ENCODE measurements at places on chromosomes 12 and 14.
A peak's percentile ranks its signal among the peaks of the same experiment; 100 is the strongest.

GRCh38 chr12:49811961-49812401 is 16.2 kb downstream of the NCKAP5L start:
- DNase-seq, result no peak

DNA sequence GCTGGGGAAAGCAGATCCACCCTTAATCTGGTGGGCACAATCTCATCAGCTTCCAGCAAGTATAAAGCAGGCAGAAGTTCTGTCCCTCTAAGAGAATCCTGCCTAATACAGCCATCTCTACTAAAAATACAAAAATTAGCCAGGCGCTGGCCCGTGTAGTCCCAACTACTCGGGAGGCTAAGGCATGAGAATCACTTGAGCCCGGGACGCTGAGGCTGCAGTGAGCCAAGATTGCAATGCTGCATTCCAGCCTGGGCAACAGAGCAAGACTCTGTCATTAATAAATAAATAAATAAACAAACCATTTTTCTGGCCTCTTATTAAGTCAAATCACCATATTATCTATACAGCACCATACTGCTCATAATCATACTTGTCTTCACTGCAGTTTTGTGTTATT is 111.2 kb downstream of the MED13L start:
- DNase-seq, result no peak

DNA sequence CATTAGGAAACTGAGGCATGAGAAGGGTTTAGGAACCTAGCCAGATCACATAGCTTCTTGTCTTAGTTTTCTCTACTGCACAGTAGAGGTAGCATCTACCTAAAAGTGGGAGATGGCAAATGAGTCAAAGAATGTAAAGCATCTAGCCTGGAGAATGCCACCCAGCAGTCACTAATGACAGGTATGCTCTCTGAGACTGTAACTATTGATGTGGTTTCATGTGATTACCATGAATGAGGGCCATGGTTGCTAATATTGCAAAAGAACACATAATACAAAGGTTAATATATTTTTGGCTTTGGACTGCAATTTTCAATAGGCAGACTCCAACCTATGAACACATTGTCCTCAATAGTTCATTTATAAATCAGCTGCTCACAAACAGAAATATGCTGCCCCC is 389.9 kb downstream of the GRIN2B start:
- DNase-seq, result no peak

DNA sequence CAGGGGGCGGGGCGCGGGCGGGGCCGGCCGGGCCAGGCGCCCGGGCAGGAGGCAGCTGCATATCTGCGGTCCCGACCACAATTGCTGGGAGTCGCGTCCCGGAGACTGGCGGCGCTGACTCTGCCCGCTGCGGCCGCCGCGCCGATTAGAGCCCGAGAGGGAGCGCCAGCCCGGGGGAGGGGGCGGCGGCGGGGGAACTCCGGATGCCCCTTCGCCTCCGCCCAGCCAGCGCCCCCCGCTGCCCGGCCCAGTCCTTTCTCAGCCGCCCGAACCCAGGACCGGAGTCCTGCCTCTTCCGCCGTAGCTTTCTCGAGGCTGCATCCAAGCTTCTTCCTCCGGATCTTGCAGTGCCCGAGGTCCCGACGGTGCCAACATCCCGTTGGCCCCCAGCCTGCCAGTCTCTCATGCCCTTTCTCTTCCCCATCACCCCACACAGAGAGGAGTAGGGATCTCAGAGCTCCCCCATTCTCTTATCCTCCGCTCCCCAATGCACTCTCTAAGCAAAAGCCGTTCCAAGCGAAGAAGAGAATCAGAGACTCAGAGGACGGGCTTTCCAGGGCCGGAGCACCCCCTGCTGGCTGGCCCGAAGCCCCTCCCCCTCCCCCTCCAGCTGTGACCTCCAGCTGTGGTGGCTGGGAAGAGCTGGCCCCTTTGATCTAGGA is 8.8 kb upstream of the SP7 start:
- DNase-seq, result peak; percentile 79

DNA sequence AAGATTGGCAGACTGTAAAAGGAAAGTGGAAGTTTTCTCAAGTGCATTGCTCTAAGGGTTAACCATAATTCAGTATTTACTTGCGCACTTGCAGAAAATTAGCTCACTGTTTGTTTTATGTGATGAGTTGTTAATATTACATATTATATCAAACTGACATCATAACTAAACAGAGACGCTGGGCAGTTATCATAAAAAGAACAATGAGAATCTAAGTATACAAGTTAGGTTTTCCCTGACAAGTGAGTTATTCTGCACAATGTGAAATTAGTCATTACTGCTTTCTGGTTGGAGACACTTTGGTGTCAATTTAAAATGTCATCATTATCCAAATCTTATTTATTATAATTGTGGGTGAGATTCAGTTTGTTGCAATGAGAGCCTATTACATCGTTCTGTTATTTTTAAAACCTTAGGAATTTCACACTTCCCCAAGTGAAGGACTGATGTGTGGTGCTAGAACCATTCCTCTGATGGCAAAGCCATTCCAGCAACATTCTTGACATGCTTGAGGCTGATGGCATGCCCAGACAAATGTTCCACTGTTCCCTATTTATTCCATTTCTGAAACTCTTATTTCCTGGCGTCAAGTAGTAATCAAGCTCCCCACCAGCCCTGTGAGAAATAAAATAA is 90.1 kb upstream of the FLRT2 start:
- DNase-seq, result no peak

Data from body of pancreas (tissue), 4 donors.